ENCODE measurements at places on chromosomes 3 and 15.

- no peak for DNase-seq
These were observed 27.3 kb upstream of the SPRED1 start for GRCh38 chr15:38225381-38225780.

DNA sequence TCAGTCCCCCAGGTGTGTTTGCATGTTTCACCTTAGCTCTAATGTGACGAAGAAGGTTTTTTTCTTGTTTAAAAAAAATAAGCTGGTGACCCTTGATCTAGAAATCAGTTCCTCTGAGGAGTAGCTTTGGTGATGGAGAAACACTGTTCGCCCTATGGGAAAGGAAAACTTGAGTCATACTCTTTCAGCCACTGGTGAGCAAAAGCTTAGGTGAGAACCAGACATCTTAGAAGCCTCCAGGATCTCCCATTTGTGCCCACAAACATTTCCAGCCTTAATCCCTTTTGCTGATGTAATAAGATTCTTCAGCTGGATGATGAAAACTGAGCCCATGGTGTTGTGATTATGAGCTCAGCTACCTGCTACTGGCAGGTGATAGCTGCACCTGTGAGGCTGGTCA, 37.8 kb downstream of the SLC27A2 start:
- DNase-seq, result no peak

GRCh38 chr15:29113336-29114220, 156.0 kb downstream of the NSMCE3 start:
- no peak for DNase-seq

GRCh38 chr3:146178006-146178689, 17.2 kb upstream of the PLOD2 start:
- no peak for DNase-seq

- DNase-seq, result no peak
These were observed 8.9 kb downstream of the ICE2 start for GRCh38 chr15:60469893-60470641.

DNA sequence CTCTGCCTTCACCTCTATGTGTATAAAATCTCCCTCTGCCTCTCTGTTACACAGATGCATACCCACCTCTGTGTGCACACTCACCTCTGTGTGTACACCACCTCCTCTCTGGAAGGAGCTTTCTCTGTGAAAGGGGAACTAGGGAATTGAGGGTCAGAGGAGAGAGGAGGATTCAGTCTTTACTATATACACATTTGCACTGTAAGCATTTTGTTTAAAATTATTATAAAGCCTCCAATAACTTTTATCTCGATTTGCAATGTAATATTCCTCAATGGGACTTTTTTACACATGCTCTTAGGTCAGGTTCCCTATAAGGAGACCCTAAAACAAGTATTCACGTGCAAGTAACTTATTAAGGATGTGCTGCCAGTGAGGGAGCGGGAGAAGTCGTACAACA, 82.5 kb downstream of the OXNAD1 start:
- DNase-seq, result no peak

DNA sequence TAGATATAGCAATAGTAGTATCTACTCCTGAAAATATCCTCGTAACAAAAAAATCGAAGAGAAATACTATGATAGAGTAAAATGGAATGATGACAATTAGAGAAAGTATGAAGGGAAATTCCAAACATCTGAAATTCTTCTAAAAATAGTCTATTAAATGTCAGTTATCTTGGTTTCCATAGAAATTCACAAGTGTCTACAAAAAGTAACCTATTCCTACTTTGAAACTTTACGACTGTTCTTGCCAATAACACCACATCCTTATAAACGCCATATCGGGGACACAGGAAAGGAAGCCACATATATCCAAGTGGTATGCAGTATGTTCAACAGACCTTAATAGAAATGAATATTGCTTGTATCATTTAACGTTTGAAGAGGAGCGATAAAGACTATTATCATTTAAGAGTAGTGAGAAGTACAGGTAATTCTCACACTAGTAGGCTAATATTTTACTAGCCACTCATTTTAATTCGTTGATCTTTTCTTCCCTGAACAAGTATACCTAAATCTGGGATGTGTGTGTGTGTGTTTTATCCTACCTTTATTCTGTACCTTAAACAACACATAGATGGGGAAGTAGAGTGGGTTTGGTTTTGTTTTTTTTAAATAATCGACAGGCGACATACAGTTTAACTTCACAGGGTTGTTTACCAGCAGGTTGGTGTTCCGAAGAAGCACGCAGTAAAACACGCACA, 1.2 kb downstream of the GPR176 start:
- no peak for DNase-seq

DNA sequence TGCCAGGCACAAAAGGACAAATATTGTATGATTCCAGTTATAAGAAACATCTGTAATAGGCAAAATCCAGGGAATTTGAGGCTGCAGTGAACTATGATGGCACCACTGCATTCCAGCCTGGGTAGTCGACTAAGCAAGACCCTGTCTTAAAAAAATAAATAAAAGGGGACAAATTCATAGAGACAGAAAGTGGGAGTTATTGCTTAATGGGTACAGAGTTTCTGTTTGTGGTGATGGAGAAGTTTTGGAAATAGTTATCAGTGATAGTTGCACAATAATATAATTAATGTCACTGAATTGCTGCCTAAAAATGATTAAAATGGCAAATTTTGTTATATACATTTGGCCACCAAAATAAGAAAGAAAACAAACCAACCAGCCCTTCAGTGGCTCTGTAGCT, 27.6 kb upstream of the CNBP start:
- no peak for DNase-seq

GRCh38 chr3:172595664-172596393, 72.6 kb upstream of the TNFSF10 start:
- DNase-seq, result no peak

DNA sequence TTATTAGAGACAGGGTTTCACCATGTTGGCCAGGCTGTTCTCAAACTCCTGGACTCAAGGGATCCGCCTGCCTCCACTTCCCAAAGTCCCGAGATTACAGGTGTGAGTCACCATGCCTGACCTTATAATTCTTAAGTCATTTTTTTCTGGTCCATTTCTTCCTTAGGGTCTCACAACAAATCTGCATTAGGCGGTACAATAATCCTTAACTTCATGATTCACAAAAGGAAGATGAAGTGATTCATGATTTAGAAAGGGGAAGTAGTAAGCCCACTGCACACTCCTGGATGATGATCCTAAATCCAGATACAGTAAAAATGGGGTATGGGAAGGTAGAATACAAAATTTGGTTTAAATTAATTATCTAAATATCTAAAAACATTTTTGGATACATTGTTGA, 45.0 kb upstream of the TKT start:
- DNase-seq, result no peak

DNA sequence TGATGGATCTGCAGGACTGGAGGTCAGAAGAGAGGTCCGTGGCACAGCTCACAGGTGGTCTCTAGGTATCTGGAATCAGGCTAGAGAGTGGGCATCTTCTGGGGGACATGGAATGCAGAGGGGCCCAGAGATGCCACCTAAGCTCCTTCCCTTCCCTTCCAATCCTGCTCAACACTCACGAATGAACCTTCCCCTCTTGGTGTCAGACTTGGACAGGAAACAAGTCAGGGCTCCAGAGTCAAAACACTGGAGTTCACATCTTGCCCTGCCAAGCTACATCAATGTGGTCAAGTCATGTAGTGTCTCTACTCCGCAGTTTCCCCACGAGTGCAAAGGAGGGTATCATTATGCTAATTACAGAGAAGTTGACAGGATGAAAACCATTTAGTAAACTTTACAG, 16.0 kb upstream of the RBPMS2 start:
- DNase-seq, result no peak

DNA sequence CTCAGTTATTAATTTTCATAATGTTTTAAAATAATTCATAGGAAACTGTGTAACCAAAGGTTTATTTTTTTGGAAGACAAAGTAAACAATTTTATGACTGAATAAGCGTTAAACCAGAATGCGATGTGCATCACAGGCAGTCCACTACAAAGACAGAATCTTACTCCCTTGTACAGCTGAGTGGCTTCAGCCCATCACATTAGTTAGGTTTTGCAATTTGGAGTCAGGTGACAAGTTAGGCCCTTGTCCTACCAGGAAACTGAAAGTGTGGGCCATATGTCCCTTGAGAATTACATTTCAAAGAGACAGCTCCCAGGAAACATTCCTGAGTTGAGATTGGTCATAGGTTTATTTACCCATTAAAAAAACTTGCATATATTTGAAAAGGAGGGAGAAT, 156.3 kb downstream of the MEX3B start:
- DNase-seq, result no peak

- no peak for DNase-seq
These were observed 2.2 kb downstream of the ICE2 start for GRCh38 chr15:60476713-60477112.

DNA sequence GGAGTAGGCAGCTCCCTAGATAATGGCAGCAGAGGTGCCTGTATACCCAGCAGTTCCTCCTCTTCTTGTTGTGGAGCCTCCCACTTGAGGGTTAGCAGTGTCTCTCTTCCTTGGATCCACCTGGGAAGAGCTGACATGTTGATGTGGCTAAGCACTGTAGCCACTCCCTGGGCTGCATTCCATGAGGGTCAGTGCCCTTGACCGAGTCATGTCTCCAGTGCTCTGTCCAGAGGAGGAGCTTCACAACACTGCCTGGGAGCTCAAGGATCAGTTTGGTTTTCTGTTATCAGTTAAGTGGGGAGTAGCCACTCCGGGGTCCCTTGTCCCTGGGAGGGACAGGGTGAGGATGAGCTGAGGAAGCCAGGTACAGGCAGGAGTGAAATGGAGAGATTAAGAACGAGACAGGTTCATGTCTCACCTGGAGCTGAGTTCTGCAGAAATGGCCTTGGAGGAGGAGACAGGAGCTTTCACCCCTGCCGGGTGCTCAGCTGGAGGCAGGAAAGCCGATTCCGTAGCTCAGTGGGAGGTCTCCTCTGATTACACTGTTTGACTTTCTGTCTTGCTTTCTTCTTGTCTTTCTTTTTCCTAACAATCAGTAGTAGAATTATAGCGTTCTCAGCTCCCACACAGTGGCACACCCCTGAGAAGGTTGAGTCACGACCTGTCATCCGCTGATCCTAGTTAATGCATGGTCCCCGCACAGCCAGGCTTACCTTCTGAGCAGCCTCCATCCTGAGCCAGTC, 57.9 kb upstream of the SEC22A start:
- no peak for DNase-seq

DNA sequence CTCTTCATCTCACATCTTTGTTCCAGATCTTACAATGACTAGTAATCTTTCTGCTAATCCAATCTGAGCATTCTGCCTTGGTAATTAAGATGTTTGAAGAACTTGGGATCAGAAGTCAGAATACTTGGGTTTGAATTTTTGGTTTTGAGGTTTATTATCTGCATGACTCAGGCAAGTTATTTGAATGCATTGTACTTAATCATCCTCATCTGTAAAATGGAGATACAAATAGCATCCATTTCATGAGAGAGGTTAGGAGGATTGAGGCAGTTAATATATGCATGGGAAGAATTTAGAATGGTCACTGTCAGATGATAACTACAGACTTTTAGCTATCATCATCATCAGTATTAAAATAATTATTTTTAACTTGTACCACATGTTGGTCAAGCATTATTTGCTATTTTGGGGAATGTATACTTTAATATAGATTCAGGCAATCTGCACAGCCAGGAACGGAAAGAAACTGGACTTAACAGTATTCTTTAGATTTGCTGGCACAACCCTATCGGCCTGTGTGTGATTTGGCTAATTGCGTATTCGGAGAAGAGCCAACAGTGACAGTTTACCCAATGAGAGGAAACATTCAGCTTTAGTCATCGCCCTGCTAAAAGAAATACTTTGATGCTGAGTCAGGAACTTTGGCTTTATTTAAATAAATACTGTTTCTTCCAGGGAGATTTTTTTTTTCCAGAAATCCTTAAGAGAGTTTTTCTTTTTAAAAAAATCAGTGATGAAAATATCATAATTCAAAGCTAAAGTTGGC, 600.0 kb downstream of the ROBO1 start:
- DNase-seq, result no peak

DNA sequence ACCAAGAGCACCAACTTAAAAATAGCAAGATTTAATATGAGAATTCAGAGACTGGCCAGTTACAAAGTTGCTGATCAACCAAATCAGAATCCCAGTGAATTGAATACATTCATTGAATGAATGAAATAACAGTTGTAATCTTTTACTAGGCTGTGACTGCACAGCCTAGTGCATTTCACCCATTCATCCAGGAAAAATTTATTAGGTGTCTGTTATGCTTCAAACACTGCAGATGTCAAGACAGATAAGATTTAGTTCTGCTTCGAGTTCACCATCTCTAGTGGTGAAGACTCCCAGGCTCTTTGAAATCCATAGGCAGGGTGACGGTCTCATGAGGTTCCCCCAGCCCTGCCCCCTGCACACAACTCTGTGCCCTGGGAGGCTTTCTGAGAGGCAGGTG, 28.9 kb downstream of the TGM4 start:
- DNase-seq, result no peak

- no peak for DNase-seq
These were observed 25.6 kb downstream of the SQOR start for GRCh38 chr15:45660231-45660979.

- DNase-seq, result no peak
These were observed 117.9 kb upstream of the SPATA12 start for GRCh38 chr3:56942523-56942922.

- DNase-seq, result no peak
These were observed 130.2 kb downstream of the FOXP1 start for GRCh38 chr3:71453319-71453718.

DNA sequence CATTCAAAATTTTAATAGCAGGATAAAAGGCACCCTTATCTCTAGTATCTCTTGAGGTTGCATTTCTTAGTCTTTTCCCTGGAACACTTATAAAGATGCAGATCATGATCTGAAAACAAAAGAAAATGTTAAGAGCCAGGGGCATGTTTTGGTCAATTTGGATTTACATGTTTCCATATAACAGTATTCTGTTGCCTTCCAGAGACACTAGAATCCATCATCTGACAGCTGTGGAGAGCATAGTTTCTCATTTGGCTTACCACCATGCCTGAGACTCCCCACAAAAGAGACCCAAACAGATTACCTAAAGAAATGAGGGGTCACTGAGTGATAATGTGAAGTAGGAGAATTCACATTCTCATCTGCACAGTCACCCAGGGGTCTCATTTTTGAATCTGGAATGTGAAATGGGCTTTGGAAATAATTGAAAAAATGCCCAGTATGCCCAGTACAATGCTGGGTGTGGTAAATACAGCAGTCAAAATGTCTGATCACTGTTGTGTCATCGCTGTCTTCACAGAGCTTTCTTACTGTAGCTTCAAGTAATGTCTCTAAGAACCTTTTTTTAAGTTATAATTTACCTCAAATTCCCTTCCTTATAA, 79.9 kb upstream of the ZBTB20 start:
- DNase-seq, result no peak
